ELR (cell line): ENCODE measurements at places on chromosomes 2 and 18.

DNA sequence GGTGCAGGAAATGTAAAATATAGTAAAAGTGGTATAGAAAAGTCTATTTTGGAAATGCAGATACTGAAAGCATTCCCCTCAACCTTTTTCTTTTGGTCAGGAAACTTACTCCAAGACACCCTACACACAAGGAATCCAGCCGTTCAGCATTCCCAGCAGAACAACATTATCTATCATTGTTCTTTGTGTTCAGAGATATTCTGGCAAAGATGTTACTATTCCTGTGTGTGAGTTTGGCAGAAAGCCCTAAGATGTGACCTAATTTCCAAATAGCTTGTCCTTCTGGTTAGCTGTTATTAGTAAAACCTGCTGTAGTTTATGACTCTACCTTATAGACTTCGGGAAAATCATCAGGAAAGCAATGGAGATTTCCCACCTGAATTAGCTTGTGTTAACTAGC is 78.1 kb upstream of the PELI1 start:
- no peak for DNase-seq

- DNase-seq, result no peak
These were observed 132.0 kb upstream of the PXDN start for GRCh38 chr2:1876352-1876751.

GRCh38 chr2:15521641-15522181 is 39.4 kb downstream of the NBAS start:
- DNase-seq, result no peak

- DNase-seq, result peak; percentile 42
These were observed 82.3 kb downstream of the ANTXR1 start for GRCh38 chr2:69095305-69095704.

DNA sequence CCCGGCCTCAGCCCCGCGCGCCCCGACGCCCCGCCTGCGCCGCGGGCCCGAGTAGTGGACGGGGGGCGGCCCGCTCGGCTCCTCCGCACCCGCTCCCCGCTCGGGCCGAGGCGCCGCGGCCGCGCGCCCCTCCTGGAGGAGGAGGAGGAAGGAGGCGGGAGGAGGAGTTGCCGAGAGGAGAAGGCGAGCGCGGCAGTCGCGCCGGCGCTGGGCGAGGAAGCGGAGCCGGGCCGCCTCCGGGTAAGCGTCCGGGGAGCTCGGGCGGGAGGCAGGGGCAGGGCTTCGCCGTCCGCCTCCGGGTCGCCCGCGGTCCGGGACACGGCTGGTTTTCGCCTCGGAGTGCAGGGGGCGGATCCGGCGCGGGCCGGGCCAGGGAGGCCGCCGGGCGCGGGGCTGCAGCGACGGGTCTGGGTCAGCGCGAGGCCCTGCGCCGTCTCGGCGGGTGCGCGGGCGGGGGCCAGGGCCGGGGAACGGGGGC is at the start of gene SOCS6:
Gene SOCS6 (plus strand): TSS at position 195 of the 478 bp plus-strand sequence. CDS start 35,624 bp downstream, outside the sequence.
- peak; percentile 76 for DNase-seq
